ENCODE measurements at places on chromosomes 12 and 14.

GRCh38 chr12:31742891-31743290 lies 14.1 kb upstream of the AMN1 start:
- no peaks in the 10 kb centered on the region for H3K27me3 ChIP-seq
- no peak overlapping the region for H3K27ac ChIP-seq
- H3K36me3 ChIP-seq = no peaks in the 10 kb centered on the region
- no peak for DNase-seq

- H3K27ac ChIP-seq = no peak overlapping the region
- no peaks in the 10 kb centered on the region for H3K27me3 ChIP-seq
- DNase-seq = no peak
- no peak overlapping the region for H3K4me3 ChIP-seq
Measured at GRCh38 chr12:45553204-45553603, 176.3 kb upstream of the ARID2 start.

DNA sequence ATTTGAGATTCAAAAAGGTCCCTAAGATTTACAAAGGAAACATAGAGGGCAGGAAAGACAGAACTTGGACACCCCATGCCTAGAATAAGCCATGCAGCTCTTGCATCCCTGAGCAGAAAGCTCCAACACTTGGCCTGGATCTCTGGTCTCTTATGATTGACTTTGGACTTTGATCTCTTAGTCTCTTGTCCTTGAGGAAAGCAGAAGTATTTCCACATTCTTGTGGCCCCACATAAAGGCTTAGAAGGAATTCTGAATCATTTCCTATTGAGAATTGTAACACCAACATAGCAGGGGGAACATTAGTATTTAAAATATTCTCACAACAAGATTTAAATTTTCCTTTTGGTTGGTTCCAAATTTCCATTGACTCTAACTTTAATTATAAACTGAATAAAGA lies 283.7 kb upstream of the PRKD1 start:
- H3K4me1 ChIP-seq = no peaks in the 10 kb centered on the region
- no peaks in the 10 kb centered on the region for H3K36me3 ChIP-seq
- no peak overlapping the region for H3K4me3 ChIP-seq
- DNase-seq = no peak
- H3K27ac ChIP-seq = no peak overlapping the region
- no peaks in the 10 kb centered on the region for H3K27me3 ChIP-seq

GRCh38 chr14:70086685-70087379 lies 101.9 kb downstream of the SLC8A3 start:
- no peaks in the 10 kb centered on the region for H3K36me3 ChIP-seq
- H3K4me3 ChIP-seq = no peak overlapping the region
- H3K27me3 ChIP-seq = peaks cover 2% of the 10 kb centered on the region
- H3K27ac ChIP-seq = no peak overlapping the region
- peak; percentile 23 for DNase-seq

- no peaks in the 10 kb centered on the region for H3K36me3 ChIP-seq
- no peaks in the 10 kb centered on the region for H3K4me1 ChIP-seq
- H3K4me3 ChIP-seq = no peak overlapping the region
- no peak for DNase-seq
Measured at GRCh38 chr14:89807151-89807550, 147.4 kb downstream of the EFCAB11 start.

DNA sequence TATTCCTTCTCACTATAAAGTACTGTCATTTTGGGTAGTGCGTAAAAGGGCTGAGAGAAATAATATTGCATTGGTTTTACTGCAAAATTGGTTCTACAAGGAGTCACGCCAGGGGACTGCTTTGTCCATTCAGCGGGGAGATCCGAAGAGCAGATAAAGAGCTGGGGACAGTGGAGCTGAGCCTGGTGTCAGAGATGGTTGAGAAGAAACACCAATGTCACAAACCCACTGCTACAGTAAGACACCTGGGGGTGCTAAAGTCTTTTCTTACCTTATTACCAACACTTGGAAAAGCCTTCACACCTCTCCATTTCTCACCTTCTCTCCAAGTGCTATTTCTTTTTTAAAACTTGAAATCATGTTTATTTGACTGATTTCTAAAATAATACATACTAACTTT lies 14.1 kb downstream of the IL31 start:
- H3K27me3 ChIP-seq = no peaks in the 10 kb centered on the region
- no peak overlapping the region for H3K27ac ChIP-seq
- no peaks in the 10 kb centered on the region for H3K4me1 ChIP-seq
- H3K4me3 ChIP-seq = no peak overlapping the region

DNA sequence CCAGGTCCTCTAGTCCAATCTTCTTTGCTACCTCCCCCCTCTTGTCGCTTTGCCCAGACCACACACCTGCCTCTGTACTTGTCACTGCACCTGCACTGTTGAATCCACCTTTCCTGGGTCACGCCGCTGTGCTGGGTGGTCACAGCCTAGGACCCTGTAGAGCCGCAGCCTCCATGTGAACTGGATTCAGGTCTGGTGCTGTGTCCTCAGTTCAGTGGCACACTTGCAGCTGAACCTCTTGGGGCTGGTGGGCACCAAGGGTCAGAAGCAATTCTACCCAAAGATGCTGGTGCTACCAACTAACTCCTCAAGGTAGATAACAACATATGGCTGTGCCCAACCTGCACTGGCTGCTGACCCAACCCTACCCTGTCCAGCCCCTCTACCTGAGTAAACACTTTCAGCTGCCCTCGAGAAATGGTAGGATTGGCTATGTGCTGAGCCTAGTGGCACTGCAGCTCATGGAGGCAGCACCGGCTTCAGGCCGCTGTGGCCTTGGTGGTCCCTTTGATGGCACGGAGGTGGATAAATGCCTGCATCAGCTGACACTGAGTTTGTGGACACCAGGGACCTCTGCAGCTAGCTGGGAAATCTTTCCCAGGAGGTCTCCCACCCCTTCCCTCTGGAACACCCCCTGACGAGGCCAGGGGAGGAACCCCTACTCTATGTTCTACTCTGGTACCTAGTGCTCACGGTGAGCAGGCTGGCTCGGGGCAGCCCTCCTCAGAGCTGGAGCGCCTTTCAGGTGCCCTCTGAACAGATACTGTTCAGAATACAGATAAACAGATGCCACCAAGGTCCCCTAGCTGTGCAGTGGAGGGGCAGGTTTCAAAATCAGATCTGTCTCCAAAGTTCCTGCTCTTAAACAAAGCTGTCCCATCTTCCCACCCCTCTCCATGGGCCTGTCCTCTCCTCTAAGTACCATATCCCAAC lies 14.3 kb downstream of the AGAP2 start:
- H3K36me3 ChIP-seq = peaks cover 12% of the 10 kb centered on the region
- no peaks in the 10 kb centered on the region for H3K4me1 ChIP-seq
- no peak overlapping the region for H3K27ac ChIP-seq
- H3K27me3 ChIP-seq = no peaks in the 10 kb centered on the region
- H3K4me3 ChIP-seq = no peak overlapping the region

GRCh38 chr14:50085570-50086320 lies 30.6 kb downstream of the VCPKMT start:
- no peaks in the 10 kb centered on the region for H3K4me1 ChIP-seq
- H3K36me3 ChIP-seq = no peaks in the 10 kb centered on the region
- DNase-seq = no peak
- no peak overlapping the region for H3K27ac ChIP-seq
- H3K27me3 ChIP-seq = no peaks in the 10 kb centered on the region

DNA sequence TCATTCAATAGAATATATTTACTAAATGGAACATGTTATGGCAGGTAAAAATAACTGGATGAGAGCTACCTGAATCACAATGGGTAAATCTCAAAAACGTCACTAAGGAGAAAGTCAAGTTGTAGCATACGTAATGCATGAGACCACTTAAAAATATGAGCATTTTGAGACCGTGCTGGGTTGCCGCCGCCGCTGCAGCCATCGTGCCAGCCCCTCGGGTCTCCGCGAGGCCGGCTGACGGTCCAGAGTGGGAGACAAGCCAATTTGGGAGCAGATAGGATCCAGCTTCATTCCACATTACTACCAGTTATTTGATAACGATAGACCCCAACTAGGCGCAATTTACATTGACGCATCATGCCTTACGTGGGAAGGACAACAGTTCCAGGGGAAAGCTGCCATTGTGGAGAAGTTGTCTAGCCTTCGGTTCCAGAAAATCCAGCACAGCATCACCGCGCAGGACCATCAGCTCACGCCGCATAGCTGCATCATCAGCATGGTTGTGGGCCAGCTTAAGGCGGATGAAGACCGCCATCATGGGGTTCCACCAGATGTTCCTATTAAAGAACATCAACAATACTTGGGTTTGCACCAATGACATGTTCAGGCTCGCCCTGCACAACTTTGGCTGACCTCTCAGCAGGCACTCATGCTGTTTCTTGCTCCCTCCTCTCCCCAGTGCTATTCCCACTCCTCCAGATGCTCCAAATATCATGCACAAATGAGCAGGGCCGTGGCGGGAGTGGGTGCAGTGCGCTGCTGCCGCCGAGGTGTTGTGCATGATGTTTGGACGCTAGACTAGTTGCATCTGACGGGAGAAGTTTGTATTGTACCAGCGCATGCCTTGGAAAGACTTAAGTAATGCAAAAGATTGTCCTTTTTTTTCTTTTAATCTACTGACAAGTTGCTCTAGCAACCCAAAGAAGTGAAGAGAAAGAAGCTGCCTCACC lies 6.3 kb upstream of the BRMS1L start:
- no peak overlapping the region for H3K4me3 ChIP-seq
- H3K4me1 ChIP-seq = no peaks in the 10 kb centered on the region
- no peak for DNase-seq
- no peak overlapping the region for H3K27ac ChIP-seq
- H3K36me3 ChIP-seq = no peaks in the 10 kb centered on the region

GRCh38 chr14:102220031-102220430 lies 80.3 kb downstream of the WDR20 start:
- no peaks in the 10 kb centered on the region for H3K27me3 ChIP-seq
- H3K36me3 ChIP-seq = no peaks in the 10 kb centered on the region
- H3K4me3 ChIP-seq = no peak overlapping the region
- no peak overlapping the region for H3K27ac ChIP-seq

GRCh38 chr12:103334466-103334865 lies 161.3 kb downstream of the C12orf42 start:
- no peak overlapping the region for H3K27ac ChIP-seq
- H3K4me1 ChIP-seq = no peaks in the 10 kb centered on the region
- H3K36me3 ChIP-seq = no peaks in the 10 kb centered on the region
- H3K27me3 ChIP-seq = no peaks in the 10 kb centered on the region

DNA sequence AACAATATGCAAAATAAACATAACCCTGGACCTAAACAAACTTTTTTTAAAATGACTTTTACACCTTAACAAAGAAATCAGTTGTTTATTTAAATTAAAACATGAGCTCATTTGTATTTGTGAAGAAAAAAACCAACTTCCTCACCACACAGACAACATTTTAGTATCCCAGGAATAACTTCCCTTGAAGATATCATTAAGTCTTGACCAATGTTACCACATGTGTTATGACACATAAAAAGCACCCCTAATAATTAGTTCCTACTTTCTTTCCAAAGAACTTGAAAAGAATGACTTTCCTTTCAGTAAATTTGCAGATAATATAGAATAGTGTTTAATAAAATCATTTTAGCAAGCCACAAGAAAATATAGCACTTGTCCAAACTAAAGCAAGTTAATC lies 42.4 kb downstream of the DUSP16 start:
- no peaks in the 10 kb centered on the region for H3K27me3 ChIP-seq
- H3K4me3 ChIP-seq = no peak overlapping the region
- no peak overlapping the region for H3K27ac ChIP-seq
- no peaks in the 10 kb centered on the region for H3K36me3 ChIP-seq
- peaks cover 6% of the 10 kb centered on the region for H3K4me1 ChIP-seq

DNA sequence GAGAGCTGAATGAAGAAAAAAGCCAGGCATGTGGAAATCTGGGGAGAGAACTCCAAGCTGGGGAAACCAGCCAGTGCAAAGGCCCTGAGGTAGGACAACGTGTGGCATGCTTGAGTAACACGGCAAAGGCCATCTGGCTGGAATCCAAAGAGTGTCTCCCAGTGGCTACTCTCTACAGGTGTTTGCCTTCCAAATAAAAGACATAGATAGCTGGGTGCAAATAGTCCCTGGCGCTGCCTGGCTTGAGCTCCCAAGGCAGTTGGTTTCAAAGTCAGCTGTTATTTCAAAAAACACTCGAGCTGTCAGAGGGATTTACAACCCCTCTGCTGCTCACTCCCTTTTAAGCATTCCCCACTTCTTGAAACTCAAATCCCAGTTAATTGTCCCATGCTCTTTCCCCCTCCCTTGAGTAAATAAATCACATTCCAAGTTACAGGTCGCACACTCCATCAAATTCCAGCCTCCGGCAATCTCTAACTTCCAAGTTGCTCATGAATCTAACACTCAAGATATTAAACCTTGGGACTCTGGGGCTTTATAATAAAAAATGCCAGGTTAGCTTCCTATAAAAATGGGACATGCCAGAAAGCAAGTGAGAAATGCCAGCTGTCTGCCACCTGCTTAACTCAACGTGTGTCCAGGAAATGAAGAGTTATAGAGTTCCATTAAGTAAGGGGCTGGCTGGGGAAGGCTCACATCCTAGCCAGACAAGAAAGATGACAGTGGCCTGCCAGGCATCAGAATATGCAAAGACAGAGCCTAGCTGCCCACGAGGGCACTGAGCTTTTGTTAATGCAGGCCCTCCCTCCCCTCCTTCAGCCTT lies 133.6 kb upstream of the NOS1 start:
- peak; percentile 20 for DNase-seq
- no peak overlapping the region for H3K27ac ChIP-seq
- no peaks in the 10 kb centered on the region for H3K27me3 ChIP-seq
- H3K4me1 ChIP-seq = peaks cover 6% of the 10 kb centered on the region
- H3K4me3 ChIP-seq = no peak overlapping the region

DNA sequence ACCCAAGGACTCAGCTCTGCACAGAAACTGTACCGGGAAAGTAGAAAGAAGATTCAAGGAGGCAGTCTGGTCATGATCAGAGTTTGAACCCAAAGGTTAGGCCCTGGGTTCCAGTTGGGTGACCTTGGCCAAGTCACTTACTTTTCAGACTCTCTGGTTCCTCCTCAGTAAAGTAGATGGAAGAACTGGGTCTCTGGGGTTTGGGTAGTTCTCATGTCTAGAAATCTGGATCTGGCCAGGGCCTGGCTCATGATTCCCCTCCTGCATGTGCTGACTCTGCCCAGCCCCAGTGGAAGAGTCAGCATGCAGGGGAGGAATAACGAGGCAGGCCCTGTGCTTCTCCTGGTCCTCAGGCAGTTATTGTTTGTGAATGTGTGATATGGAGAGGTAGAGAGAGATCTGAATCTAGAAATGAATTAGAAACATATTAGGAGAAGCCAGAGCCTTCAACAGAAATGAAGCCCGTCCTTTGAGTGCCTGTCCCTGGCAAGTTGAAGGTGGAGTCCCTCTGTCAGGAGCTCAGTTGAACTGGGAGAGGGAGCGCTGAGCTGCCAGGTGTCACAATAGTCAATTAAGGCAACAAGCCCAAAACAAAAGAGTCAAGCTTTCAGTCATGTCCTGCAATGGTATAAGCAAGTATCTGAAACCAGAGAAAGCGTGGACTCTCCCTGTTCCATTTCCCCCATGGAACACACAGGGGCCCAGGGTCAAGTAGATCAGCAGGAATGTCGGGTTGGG lies 131.3 kb upstream of the HIF1A start:
- no peak overlapping the region for H3K4me3 ChIP-seq
- H3K4me1 ChIP-seq = peaks cover 11% of the 10 kb centered on the region
- no peak for DNase-seq

Measured in prostate gland (tissue), 2 donors.